ENCODE measurements at places on chromosomes 13 and 19.

GRCh38 chr19:46381756-46382345 is 31.5 kb downstream of the CCDC8 start:
- DNase-seq = peak; percentile 29

DNA sequence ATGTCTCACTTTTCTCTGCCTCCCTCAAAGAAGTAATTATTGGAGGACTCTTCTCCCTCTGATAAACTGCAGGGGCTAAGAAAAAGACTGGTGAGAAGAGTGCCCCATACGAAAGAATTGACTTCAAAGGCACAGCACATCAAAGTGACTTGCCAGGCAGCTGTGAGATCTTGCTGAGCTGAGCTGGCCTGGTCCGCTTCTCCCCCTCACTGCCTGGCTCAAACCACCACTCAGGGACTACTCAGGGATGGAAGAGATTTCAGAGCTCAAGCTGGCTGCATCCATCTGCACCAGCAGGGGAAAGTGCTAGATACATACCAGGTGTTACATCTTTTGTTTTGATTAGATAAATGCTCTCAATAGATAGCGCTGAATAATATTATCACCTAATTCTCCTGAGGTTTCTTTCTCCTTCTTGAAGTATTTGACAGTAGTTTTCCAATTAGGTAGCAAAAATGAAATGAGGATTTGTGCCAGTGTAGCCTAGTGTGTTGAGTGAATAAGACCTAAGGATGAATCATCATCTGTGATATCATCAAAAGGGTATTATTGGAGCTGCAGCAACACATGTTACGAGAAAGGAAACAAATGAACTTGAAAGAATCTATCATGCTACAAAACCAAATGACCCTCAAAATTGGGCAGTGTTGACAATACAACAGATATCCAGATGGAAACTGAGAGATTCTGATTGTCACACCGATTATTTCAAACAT is 379.8 kb downstream of the TBC1D4 start:
- DNase-seq = no peak

GRCh38 chr19:47614021-47614295 is 5.0 kb downstream of the BICRA start:
- no peak for DNase-seq

- no peak for DNase-seq
These were observed 16.7 kb upstream of the ZNF564 start for GRCh38 chr19:12567951-12568350.

DNA sequence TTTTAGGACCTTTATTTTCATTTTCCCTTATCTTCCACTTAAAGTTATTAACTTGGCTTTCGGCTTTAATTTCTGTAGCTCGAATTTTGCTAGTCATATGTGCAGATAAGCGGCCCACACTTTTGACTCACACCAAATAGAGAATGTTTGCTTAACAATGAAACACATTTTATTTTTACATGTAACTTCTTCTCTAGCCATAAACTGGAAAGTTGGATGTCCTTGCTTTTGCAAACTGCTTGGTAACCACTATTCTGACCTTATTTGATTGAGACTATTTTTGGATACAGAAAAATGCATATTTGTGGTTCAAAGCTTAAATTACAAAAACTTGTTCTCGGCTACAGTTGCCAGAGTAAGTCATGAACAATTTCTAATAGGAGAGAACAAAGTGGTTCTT is 600.0 kb downstream of the KCTD12 start:
- no peak for DNase-seq

DNA sequence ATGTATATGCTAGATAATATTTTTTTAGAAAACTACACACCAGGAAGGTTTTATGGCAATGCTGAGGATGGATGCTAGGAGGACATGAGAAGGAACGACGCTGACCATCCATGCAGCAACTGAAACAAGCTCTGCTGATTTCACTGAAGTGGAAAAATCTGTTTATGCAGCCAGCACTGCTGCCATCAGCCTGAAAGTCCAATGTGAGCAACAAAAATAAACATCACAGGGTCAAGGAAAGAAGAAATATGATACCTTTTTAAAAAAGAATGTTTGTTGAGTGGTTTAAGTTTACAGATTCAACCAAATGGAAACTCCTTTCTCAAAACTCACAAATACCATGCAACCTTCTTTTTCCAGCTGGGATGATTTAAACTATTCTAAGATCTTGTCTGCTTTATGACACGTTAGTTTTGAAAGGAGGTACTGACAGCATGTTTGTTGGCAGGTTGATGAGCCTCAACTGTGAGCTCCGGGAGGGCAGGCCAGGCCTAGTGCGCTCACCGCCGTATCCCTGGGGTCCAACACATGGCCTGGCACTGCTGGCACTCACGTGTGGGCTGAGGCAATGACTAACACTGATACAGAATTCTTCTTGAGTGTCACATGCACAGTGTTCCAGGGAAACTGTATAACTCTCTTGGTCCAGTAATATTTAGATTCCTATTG is 46.8 kb downstream of the LATS2 start:
- no peak for DNase-seq

DNA sequence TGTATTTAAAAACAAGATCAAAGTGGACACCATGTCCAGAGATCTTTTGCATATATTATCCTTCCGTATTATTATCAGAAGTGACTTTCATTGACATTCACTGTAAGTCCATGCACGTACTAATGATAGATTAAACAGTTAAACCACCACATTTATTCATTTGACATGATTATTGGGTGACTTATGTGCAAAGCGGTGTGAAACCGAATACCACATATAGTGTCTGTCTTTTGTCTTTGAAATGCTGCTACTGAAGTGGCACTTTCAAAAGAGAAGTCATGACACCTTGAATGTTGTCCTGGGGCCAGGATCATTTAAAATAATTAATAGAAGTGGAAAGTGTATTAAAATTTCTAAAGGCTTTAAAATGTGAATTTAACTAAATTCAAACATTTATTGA is 100.1 kb downstream of the ERCC5 start:
- DNase-seq = no peak

- DNase-seq = no peak
These were observed 167.4 kb upstream of the SLITRK1 start for GRCh38 chr13:84049443-84050219.

DNA sequence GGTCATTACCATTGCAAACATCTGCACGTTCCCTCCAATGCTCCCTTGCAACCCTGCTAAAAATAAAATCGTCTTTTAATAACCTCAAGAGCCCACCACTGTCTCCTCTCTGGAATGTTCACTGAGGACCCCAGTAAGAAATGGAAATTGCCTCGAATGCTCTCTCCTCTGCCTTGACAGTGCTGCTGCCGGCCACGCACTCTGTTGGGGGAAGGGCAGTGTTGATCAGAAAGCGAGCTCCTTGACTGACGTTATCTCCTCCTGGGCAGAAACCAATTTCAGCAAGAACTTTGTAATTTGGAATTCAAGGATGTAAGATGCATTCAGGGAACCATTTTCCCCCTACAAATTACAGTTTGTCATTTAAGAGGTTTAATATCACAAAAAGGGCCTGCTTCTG is 718.5 kb downstream of the UQCRFS1 start:
- DNase-seq = no peak

- DNase-seq = no peak
These were observed 4.4 kb downstream of the DACT3 start for GRCh38 chr19:46656541-46656940.

DNA sequence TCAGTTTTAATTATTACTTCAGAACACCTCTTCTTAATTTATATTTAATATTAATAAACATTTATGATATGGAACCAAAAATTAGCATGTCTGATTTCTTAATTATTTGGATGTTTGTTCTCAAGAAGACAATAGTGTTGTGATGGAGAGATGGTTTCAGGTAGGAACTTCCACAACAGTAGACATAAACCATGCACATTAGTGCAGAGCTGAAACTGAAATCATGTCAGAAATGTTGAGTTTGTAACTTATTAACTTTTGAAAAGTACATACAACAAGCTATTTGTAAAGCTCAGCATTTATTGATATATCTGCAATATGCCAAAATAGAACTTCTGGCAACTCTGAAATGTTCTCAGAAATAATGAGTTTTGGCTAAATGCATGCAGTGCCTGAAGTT is 11.8 kb upstream of the EDNRB start:
- DNase-seq = no peak

DNA sequence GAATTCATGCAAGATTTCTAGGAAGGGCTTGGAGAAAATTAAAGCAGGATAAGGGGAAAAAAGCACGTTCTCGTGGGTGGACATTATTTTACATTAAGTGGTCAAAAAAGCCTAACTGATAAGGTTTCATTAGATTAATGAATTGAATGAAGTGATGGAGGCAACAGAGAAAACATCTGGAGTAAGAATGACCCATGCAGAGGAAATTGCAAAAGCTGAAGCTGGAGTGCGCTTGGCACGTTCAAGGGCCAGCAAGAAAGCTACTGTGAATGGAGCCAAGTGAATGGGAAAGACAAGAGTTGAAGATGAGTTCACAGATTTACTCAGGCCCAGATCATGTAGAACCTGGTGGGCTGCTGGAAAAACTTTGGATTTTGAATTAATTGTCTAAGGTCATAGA is 777.9 kb downstream of the DACH1 start:
- no peak for DNase-seq

DNA sequence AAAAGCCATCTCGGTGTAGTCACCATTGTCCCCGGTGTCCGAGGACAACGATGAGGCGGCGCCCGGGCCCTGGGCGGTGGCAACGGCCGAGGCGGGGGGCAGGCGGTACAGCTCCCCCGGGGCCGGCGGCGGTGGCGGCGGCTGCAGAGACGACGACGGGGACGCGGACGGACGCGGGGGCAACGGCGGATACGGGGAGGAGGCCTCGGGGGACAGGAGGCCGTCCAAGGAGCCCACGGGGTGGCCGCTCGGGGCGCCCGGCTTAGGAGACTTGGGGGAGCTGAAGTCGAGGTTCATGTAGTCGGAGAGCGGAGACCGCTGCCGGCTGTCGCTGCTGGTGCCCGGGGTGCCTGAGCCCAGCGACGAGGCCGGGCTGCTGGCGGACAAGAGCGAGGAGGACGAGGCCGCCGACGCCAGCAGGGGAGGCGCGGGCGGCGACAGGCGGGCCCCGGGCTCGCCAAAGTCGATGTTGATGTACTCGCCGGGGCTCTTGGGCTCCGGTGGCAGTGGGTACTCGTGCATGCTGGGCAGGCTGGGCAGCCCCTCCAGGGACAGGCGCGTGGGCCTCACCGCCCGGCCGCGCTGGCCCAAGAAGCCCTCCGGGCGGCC is 3.5 kb downstream of the IRS2 start:
- no peak for DNase-seq

- DNase-seq = no peak
These were observed 139.6 kb downstream of the STOML3 start for GRCh38 chr13:38850868-38851626.

DNA sequence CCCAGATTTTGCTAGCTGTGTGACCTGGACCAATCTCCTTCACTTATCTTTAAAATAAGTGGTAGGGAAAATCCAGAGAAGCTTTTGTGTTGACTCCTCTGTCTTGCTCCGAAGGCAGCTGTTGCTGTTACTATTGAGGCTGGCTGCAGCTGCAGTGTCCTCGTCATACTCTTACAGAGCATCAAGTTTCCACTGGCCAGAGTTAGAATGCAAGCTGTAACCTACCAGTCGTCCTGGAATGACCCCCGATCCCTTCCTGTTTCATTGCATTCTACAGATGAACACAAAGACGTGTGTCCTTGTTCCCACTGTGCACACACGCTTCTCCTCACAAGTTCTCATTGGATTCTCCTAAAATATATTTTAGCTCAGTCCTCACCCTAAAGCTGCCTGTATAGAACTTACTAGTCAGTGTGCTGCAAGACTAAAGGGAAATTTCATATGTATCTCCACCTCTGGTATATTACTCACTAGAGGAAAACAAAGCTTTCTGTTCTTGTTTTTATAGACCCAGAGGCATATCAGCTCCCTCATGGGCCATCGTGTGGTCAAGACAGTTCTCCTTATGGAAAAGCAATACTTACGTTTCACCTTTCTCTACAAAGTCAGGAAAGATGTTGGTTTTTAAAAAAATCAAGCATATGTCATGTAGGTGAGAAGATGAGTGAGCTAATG is 589.8 kb downstream of the LMO7 start:
- no peak for DNase-seq

GRCh38 chr19:1862424-1863327 is 703 bp downstream of the KLF16 start:
- peak; percentile 79 for DNase-seq
